NCI-H1930 (cell line): ENCODE measurements at places on chromosomes 1 and 21.
A peak's percentile ranks its signal among the peaks of the same experiment; 100 is the strongest.

- DNase-seq, result no peak
Observed at GRCh38 chr21:44052071-44052829, 40.1 kb downstream of the TRAPPC10 start.

DNA sequence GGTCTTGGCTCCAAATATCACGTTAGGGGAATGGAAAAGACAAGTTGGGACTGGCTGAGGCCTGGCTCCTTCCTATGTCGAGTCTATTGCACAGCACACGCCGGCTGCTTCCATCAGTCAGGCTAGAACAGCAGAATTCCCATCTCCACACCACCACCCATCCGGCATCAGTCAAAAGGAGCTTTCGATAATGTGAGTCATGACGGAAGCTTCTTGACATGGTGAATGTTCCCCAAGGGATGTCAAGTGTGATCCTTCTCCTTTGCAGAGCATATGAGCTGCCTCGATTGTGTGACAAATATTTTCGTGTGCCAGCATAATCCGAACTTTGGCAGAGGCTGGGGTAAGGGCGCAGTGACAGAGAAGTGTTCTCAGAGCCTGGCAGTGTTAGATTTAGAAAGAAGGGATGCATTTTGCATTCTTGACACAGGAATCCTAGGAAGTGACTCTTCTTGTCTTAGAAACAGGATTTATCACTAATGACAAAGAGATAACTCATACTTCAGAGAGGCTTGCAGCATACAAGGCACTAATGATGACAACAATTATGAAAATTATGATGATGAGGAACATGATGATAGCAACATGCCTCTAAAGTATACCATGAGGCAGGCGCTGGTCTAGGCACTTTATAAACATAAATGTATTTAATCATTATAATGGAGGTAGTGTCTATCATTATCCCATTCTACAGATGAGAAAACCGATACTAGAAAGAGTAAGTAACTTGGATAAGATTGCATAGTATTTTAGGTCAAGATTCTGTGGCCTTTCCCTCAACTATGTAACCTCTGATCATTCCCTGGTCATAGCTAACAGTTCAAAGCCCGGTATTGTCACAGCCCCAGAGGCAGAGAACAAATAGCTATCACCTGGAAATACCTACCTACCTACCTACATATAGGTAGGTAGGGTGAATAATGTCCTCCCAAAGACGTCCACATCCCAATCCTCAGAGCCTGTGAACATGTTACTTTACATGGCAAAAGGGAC, 135.0 kb downstream of the KCNJ6 start:
- DNase-seq, result no peak

- no peak for DNase-seq
Observed at GRCh38 chr1:231693361-231694074, 66.9 kb downstream of the DISC1 start.

DNA sequence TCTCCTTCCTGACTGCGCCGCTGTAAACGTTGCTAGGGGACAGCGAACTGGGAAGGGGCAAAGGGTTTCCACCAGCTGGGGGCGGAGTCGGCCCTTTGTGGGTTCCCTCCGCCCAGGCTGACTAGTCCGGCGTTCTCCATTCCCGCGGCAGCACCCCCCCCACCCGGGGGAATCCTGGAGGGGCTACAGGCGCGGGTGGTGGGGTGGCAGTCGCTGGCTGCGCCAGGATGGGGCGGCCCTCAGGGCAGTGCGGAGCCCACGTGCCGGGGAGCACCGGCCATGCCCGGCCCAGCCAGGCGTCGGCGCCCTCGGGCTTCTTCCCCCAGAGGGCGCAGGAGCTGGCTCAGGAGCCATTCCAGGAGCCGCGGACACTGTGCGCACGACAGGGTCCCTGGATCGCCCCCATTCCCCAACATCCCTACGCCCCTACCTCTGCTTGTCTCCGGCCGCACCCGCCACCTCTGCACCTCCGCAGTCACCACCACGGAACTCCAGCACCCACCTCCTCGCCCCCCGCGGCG, 476 bp downstream of the BATF3 start:
- DNase-seq, result peak; percentile 26

DNA sequence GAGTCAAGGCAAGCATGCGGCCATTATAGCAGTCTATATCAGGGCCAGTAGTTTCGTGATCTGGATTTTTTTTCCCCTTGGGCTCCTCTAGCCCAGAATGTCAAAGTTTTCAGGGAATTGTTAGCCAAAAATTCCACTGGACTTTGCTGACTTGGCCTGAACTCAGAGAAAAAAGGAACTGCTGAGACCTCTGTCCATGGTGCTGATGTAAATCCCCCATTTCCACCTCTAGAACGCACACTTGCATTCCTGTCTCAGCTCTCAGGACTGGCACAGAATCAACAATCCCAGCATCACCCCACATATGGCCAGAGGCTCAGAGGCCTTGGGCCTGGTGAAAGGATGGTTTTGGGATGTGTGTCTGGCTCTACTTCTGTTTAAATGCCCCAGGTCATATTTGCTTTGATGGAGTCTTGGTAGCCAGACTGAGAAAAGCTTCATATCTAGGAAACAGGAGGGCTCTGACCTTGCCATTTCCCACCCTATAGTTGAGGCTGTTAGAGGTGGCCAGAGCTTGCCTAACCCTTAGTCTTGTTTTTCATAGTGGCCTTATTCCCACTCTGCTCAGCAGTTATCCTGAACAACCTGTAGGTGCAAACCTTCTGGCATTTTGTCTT, 16.9 kb upstream of the EFCAB14 start:
- DNase-seq, result no peak

DNA sequence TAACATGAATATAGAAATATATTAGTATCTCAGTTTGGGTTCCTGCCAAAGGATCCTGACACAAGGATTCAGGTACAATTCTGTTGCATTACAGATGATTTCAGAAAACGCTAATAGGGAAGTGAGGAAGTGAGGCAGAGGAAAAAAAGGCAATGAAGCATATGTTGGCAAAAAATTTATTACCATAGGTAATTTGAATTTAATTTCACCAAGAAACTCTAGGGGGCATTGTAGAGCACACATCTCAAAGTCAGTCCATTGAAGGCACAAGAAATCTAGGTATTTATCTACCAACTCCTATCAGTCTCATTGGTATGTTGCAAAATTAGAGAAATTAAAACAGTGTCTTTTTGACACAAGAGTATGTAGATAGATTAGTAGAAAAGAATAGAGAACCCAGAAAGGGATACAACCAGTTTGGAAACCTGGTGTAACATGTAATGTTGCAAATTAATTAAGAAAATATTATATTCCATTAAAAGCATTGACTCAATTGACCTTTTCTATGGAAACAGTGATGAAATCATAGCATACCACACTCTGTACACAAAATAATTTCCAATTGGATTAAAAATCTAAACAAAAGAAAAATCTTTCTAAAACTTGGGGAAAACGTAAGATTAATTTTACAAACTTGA, 104.9 kb upstream of the SNX7 start:
- DNase-seq, result peak; percentile 1

- no peak for DNase-seq
Observed at GRCh38 chr1:210800756-210801155, 333.2 kb downstream of the KCNH1 start.

DNA sequence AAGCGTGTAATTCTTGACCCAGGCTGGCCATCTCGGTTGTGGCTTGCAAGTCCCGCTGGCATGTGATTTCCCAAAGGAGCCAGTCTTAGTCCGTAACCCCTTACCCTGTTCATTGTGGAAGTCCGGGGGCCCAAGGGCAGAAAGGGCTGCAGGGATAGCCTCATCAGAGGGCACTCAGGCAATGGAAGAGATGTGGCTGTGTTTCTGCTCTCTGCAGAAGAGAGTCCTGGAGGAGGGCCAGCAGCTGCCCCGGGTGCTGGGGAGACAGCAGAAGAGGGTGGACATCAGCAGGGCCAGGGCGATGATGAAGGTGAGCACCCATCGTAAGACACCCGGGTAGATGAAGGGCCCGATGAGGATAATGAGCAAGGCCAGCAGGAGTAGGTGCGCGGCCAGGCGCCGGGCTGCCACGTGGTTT, 830 bp downstream of the RNF186 start:
- no peak for DNase-seq

- no peak for DNase-seq
Observed at GRCh38 chr1:64453688-64454087, 16.2 kb upstream of the CACHD1 start.

DNA sequence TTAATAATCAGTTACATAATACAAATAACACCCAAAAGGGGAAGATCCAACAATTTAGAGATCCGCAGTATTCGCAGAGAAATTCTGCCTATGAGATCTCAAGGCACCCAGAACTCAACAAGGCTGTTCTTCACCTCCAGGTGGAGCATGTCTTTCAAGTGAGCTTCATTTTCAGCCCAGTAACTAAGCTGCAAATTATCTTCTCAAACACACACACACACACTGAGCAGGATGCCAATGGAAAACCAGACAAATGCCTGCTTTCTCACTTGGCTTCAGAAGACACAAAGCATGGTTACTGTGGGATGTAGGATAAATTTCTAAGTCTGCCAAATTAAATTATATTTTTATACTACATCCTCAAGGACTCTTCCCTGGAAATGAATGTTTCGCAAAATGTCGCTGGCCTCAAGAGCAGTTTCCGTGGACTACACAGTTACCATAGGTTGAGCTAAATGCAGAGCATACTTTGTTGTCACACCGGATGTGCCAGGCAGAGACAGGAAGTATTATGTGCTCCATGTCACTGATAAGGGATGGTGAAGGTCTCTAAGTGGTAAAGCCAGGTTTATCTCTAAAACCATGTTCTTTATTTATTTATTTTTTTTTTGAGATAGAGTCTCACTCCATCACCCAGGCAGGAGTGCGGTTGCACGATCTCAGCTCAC, 30.3 kb downstream of the UBR4 start:
- no peak for DNase-seq

DNA sequence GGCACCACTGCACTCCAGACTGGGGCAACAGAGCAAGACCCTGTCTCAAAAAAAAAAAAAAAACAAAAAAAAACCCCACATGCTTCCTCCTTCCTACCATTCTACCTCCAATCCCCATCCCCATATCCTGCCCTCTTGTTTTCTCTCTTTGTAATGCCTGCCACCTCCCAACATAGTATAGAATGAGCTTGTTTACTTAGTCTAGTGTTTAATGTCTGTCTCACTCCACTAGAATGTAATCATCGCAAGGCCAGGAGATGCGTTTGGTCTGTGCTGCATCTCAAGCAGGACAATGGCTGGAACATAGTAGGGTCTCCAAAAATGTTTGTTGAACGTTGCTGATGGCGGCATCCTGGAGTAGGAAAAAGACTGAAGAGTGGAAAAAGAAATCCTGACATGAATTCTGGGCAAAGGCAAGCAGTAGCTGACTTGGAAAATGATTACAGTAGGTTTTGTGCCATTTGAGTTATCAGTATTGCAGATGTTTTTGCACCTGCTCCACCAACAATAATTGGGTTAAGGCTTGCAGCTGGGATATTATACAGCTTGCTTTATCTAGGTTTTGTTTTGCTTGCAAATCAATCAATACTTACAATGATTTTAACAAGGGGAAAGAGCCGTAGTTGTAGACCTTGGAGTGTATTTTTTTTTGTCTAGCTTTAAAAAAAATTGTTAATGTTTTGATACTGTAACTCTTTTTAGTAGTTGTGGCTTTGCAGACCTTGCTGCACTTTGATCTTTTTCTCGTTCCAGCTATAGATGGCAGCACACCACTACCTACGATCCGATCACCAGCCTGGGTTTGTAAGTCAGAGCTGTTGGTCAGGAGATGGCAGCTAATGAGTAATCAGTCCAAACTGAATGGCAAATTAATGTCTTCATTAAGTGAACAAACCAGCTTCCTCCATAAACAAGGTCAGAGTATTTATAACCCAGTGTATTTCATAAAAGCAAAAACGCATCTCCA, 62.4 kb downstream of the BACH1 start:
- DNase-seq, result no peak

DNA sequence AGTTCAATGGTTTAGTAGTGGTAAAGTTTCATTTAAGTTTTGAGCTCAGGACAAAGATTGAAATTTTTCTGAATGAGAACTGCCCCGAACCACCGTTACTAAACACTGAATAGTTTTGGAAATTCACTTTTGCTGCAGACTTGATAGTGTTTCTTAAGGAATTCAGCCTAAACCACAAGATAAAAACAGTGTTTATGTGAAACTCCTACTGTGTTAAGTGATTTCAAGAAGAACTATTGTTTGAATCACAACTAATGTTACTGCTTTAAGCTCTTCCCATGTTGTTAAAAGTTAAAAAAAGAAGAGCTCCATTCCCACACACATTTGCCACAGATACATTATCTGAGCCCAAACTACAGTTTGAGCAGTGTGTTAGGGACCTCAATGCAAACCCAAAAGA, 159.2 kb downstream of the DYRK1A start:
- DNase-seq, result no peak

GRCh38 chr1:154431586-154432373, 26.6 kb downstream of the IL6R start:
- DNase-seq, result no peak

DNA sequence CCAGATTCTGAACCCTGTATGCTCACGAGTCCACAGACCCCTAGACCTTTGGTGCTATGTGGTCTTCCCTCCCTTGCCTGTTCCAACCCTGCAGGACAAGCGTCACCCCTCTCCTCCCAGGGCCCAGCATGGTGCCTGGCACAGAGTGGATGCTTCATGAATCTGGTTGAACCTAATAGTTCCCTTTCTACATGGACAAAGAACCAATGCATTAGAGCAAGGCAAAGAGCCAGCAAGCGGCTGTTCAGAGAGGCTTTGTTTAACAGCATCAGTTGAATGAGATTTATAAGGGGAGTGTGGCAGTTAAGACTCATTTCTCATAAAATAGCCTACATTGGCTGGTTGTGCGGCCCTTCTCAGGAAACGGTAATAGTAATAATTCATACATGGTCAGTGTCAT, 14.9 kb downstream of the SLC26A9 start:
- no peak for DNase-seq

- DNase-seq, result no peak
Observed at GRCh38 chr1:8367571-8368194, 49.8 kb downstream of the SLC45A1 start.

GRCh38 chr1:88645886-88646285, 38.2 kb upstream of the PKN2 start:
- DNase-seq, result no peak

- no peak for DNase-seq
Observed at GRCh38 chr21:38958940-38959691, 153.4 kb downstream of the ETS2 start.

GRCh38 chr1:225980005-225980836, 18.9 kb downstream of the SDE2 start:
- DNase-seq, result no peak

GRCh38 chr1:212651521-212651920, 43.0 kb downstream of the ATF3 start:
- DNase-seq, result no peak

DNA sequence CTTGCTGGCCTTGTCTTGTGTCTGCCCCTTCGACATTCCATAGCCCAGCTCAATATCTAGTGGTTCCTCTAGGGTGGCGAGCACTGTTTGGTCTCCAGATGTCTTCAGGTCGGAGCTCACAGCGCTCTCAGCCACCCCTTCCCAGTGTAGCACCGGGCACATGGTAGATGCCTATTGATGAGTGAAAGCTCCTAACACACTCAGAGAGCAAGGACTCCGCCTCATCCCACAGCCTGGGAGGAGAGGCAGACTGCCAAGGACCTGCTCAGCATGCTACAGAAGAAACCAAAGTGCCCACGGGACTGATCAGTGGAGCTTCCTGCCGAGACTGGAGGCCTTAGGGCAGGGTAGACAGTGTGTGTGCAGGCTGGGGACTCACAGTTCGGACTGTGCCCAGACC, 10.9 kb downstream of the PCSK9 start:
- DNase-seq, result no peak

GRCh38 chr1:46595127-46595526, 8.9 kb downstream of the MKNK1 start:
- DNase-seq, result no peak
